Vagina (tissue), 2 donors: ENCODE measurements at places on chromosomes 2 and 18. TPM values are rescaled to one million over a fixed set of nuclear protein-coding genes. Genes with fewer than 3 reads are reported as not detected.
A peak's percentile ranks its signal among the peaks of the same experiment; 100 is the strongest.

Gene RESP18
- total RNA-seq, result not detected

Gene CXCR1
- total RNA-seq, result 0.49 TPM

Gene SF3B1
- total RNA-seq, result 352 TPM

DNA sequence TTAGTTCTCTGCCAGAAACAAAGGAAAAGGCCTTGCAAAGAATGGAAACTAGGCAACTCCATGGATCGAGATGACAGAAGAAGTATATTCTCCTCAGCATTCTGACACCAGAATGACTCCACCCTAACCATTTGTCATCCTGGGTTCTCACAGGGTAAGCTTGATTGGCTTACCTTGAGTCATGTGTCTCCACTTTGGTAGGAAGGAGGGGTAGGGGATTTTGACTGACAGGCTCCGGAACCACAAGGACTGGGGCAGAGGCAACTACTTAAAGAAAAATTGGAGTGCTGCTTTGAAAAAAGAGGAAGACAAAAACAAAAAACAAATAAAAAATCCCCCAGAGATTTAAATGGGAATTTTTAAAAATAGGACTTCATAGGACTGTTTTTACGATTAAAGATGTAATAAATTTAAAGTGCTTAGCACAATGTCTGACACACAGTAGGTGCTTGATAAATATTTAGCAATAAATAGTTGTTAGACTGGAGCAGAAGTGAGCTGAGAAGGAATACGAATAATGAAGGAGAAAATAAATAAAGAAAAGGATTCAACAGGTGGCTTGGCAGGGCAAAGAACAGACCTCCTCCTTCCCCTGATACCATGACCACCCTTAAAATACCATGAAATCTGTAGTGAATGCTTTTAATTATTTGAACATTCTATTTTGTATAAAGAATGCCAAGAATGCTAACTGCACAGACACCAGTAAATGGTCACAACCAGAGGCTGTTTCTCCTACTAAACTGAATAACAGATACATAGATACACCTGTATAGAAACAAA is 230.2 kb downstream of the CDCA7 start:
- DNase-seq, result no peak
- no peaks in the 10 kb centered on the region for H3K36me3 ChIP-seq
- no peak overlapping the region for H3K27ac ChIP-seq
- no peaks in the 10 kb centered on the region for H3K27me3 ChIP-seq

DNA sequence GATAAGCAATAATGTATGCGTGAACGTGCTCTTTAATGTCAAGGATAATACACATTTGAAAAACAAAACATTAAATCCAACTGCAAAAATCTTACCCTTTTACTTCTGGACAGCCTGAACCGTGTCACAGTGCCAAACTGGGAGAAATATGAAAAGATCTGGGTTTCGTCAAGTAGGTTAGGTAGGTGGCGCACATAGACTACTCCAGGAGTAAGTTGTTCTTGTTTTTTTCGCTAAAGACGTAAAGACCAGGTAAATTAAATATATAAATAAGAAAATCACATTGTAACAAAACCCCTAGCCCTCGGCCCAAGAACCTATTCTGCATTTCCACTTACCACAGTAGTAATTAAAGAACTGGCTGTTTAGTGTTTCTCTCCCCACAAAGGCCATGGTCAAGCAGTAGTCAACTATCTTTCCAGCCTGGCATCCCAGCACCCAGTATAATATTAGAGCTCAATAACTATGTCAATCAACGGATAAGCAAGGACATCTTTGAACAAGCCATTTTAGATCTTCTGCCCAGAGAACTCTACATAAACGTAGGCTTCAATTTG is 1.1 kb downstream of the NIFK start:
- peak overlapping the region; percentile 71 for H3K27ac ChIP-seq
- peaks cover 24% of the 10 kb centered on the region for H3K4me1 ChIP-seq
- DNase-seq, result no peak
- H3K27me3 ChIP-seq, result no peaks in the 10 kb centered on the region
- peaks cover 33% of the 10 kb centered on the region for H3K36me3 ChIP-seq

- H3K27me3 ChIP-seq, result no peaks in the 10 kb centered on the region
- H3K4me1 ChIP-seq, result no peaks in the 10 kb centered on the region
- no peak overlapping the region for H3K27ac ChIP-seq
Observed at GRCh38 chr2:17765398-17765797, 11.5 kb downstream of the GEN1 start.

DNA sequence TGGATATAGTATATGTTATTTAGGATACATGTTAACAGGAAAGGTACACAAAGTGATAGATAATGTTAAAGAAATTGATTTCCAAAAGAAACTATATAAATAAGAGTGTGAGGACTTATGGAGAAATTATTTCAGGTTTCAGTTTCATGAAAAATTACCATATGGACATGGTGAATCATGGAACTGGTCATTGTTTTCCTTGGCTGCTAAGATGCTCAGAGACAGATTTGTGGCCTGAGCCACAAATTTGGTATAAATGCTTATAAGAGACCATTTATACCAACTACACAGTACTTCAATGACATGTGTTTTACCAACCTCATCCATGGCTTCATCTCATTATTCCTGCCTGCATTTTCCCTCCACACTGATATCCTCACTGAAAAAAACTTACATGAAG is 188.1 kb downstream of the FMNL2 start:
- no peaks in the 10 kb centered on the region for H3K36me3 ChIP-seq
- no peak overlapping the region for H3K27ac ChIP-seq
- peaks cover 6% of the 10 kb centered on the region for H3K4me1 ChIP-seq
- no peak overlapping the region for H3K4me3 ChIP-seq
- H3K27me3 ChIP-seq, result no peaks in the 10 kb centered on the region
